ENCODE measurements at places on chromosomes 4 and X.

DNA sequence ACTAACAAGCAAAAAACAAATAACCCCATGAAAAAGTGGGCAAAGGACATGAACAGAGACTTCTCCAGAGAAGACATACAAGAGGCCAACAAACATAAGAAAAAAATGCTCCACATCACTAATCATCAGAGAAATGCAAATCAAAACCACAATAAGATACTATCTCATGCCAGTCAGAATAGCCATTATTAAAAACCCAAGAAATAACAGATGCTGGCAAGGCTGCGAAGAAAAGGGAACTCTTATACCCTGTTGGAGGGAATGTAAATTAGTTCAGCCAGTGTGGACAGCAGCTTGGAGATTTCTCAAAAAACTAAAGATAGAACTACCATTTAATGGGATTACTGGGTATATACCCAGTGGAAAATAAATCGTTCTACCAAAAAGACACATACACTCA lies 79.6 kb downstream of the MAPK10 start:
- DNase-seq = no peak

DNA sequence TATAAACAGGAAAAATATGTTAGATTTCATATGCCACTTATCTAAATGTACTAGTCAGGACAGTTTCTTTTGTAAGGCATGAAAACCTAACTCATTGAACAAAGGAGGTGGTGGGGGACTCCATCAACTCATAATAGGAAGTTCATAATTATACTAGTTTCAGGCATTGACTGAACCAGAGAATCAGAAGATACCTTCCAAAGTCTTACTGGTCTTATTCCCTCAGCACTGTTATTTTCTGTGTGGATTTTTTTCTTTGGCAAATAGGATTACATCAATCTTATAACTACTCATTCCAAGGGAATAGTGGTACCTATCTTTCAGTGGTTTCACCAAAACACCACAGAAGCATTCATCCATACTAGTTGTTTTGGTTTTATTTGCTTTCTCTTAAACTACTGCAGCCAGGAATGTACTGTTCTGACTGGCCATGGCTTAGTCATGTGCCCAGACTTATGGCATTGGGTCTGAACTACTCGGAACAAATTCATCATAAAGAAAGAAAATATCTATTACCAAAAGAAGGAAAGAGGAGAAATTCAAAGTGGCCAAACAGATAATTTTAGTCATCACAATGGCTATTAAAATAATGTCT lies 273.9 kb downstream of the ARAP2 start:
- DNase-seq = no peak

GRCh38 chrX:78650906-78651437 lies 8.2 kb downstream of the RTL3 start:
- no peak for DNase-seq

DNA sequence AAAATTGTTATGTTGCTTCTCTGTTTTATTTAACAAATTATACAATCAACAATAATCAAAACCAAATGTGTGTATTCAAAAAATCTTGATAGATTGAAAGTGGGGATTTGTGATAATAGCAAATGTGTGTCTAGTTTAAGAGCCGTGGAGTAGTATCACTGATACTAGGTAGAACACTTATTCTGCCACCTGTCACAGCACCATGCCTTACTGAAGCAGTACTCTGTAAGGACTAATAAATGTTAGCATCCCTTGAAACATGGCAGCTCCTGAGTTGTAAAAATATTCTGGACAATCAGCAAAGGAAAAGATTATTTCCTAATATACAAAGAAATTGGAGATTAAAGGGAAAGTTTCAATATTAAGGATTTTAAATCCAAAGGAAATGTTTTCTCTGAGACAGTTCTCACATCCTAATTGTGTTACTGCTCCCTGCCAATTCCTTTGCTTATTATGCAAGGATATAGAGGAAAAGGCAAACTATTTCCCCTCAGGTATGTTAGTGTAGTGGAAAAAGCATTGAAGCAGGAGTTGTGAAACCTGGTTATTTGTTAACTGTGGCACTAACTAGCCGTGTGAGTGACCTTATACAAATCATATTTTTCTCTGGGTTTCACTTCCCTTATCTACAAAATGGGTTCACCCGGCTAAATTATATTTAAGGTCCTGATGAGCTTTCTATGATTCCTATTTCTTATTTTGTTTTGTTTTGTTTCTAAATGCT lies 303.1 kb downstream of the ARHGAP24 start:
- no peak for DNase-seq

GRCh38 chr4:84032372-84032771 lies 466.7 kb downstream of the NKX6-1 start:
- no peak for DNase-seq

DNA sequence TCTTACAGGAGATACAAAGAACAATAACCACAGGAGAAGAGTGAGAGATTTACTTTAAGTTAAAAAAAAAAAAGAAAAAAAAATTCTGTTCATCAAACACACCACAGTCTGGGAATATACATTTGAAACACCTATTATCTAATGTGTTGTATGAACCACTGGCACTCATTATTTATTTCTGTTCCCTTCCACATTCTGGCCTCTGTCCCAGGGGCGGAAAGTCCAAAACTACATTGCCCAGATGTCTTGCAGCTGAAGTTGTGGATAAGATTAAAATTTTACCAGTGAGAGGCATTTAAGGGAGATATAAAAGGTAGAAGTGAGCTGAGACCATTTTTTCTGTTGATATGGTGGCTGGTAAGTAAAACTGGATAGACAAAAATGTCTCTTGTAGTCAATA lies 56.2 kb downstream of the SCLT1 start:
- DNase-seq = no peak

DNA sequence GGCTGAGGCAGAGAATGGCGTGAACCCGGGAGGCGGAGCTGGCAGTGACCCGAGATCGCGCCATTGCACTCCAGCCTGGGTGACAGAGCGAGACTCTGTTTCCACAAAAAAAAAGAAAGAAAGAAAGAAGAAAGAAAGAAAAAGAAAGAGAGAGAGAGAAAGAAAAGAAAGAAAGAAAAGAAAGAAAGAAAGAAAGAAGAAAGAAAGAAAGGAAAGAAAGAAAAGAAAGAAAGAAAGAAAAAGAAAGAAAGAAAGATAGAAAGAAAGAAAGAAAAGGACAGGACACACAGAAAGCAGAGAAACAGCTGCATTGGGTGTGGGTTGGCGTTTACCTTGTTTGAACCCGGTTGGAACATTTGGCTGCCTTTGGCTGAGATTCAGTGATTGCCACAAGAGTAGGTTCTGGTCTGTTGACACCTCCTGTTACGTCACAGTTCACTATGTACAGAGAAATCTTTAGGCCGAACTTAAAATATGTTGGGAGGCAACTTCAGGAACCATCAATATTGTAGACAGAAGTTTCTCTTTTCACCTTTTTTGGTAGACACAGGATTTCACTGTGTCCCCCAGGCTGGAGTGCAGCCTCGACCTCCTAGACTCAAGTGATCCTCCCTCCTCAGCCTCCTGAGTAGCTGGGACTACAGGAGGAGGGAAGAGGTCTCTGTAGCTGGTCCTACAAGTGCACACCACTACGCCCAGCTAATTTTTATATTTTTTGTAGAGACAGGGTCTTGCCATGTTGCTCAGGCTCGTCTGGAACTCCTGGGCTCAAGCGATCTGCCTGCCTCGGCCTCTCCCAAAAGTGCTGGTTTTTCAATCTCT lies 16.3 kb upstream of the PLCXD1 start:
- no peak for DNase-seq

DNA sequence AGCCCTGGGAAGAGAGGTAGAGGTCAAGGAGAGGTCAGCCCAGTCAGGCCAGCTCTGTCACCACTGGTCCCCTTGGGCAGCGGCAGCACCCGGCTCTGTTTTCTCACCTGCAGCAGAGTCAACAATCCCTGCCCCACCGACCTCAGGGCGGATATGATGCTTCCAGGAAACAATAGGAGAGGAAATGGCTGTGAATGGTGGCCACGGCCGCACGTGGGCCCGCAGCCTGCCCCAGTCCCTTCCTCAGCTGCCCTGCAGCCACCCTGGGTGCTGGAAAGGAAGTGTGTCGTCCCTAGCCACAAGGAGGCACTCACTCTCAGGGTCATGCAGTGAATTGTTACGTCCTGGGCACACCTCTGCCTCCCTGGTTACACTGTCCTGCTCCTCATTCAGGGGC lies 92.5 kb upstream of the ENPP6 start:
- peak; percentile 79 for DNase-seq

DNA sequence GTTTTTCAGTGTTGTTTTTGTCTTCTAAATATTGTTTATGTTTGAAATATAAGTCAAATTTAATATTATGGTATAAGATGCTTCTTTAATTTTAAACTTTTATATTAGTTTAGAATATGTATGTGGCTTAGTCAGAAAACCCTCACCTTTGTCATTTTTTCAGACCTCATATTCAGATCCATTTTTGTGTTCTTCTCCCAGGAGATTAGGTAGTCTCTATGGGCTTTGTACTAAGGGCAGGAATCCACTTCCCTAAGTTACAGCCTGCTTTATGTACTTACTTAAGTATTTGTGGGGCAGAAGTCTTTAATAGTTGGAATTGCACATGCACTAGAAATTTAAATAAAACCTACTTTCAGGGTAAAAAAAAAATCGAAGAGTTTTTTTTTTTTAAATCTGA lies 63.5 kb upstream of the TENM3 start:
- DNase-seq = no peak

GRCh38 chrX:129593137-129593536 lies 53.1 kb downstream of the OCRL start:
- DNase-seq = no peak

- no peak for DNase-seq
These were observed 9.9 kb downstream of the PHEX start for GRCh38 chrX:22041907-22042530.

DNA sequence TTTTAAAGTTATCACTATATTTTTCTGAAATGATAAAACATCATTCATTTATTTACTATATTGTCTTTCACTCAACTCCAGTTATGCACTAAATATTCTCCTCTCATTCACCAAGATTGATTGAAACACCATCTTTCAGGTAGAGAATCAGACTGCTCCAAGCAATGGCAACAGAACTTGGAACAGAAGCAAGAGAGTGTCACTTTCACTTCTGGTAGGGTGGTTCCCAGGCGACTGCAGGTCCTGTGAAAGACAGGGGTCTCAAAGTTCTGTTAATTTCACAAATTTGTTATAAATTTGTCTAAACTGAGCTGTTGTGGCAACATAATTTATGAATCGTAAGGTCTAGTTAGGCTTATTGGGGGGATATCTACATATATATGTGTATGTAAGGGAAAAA lies 47.8 kb downstream of the RHOH start:
- DNase-seq = no peak

DNA sequence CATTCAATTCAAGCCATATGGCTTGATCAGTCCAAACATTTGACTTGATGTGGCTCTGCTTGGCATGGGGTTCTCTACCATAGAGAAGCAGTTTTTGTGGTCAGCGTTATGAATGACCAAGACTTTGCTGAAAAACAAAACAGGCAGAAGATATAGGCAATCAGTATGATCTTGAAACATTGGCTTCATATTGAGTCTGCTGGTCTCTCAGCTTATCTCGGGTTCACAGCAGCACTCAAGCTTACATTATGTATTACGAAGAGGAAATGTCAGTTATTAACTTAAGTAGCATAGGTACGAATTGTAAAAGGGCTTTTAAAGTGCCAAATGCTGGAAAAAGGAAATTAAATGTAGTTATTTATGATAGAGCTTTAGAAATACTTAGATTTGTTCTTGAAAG lies 99.0 kb downstream of the AFF2 start:
- DNase-seq = no peak

DNA sequence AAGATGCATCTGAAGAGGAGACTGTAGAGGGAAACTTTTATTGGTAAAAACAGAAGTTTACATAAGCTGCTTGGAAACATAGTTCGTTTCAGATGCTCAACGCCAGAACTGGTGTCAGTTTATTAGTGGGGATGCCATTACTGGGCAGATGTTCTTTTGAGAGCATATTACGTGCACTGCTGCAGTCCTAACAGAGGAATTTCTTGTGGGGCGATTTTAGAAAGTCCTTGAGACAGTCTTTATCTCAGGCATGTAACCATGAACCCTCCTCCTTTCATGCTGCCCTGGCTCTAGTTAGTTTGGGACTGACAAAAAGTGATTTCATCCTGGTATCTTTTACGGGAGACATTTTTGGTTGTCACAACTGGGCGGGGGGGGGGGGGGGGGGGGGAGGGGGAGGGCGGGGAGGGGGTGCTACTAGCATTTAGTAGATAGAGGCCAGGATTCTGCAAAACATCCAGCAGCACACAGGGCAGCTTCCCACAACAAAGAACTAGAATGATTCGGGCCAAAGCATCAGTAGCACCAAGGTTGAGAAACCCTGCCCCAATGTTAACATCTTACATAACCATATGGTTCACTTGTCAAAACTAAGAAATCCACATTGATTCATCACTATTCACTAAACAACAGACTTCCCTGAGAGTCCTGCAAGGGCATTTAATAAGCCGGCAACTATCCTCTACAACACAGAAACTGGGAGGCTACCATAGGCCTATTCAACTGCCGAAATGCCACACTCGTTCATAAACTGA lies 118.6 kb upstream of the FTHL17 start:
- DNase-seq = no peak

GRCh38 chr4:25180524-25181131 lies 20.4 kb upstream of the SEPSECS start:
- DNase-seq = no peak

- no peak for DNase-seq
These were observed 7.4 kb downstream of the SNCA start for GRCh38 chr4:89829470-89830138.

DNA sequence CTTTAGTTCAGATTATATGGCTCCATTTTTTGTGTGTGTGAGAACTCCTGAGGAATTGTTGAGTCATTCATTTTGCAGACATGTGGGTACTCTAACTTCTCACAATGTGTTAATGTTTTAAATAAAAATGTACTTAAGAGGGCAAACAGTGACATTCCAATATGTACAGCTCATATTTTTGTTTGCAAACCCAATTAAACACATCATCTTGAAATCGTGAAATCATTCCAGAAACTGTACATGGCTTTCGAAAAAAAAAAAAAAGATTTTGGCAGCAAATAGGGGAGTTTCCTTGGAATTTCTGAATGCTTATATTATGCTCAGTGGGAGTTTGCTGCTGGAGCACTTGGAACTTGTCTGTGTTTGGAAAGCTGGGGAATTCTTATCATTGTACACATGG lies 85.0 kb downstream of the HPGD start:
- DNase-seq = no peak

- DNase-seq = no peak
These were observed 123.5 kb downstream of the BCOR start for GRCh38 chrX:39974270-39974669.
